ENCODE measurements at places on chromosomes 5 and 9. TPM values are rescaled to one million over a fixed set of nuclear protein-coding genes. Genes with fewer than 3 reads are reported as not detected.

DNA sequence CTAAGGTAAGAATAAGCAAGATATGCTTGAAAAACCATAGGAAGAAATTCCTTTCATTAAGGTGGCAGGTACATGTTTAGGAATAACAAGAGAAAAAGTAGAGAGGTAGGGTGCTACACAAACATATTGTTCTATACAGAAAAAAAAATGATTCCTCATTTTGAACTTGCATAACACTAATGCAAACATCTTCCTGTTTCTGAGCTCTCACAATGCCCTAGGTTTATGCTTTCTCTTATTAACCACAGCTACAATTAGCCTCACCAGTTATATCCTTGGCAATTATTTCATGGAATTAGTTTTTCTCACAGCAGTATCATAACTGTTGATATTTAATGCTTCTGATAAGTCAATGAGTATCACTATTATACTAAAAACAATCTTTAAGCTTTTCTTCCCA lies 20.7 kb downstream of the CEMIP2 start:
- DNase-seq = no peak
- H3K4me1 ChIP-seq = peaks cover 10% of the 10 kb centered on the region
- peaks cover 42% of the 10 kb centered on the region for H3K36me3 ChIP-seq
- H3K27me3 ChIP-seq = no peaks in the 10 kb centered on the region
- no peak overlapping the region for H3K4me3 ChIP-seq
- H3K27ac ChIP-seq = no peak overlapping the region

DNA sequence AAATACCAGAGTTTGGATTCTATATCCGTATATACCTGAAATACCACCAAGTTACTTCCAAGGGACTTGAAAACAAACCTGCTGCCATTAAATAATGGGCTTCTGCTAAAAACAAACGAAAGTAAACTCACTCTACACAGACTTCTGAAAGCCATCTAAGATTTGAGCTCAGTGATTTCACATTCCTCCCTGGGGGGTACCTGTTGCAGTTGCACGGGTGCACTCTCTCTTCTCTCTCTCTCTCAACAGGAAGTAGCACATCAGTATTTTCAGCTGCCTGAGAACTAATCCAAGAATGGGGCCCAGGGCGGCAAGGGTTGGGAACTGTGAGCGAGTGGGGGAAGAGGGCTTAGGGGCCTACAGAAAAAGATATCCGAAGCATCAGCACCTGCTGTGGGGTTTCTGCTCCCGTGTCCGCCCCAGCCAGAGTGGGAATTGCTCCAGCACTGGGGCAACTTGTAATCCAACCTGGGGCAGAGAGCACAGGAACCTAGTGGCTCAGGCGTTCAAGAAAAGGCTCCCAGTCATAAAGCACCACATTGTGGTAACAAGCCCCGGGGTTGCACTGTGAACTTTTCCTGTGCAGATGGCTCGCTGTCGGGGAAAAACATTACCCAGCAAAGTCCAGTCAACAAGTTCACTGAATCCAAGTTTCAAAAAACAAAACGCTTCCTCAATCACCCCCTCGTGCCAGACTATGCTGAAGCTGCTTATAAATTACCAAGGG lies 99.8 kb downstream of the EFNA5 start:
- peaks cover 12% of the 10 kb centered on the region for H3K4me1 ChIP-seq
- no peak overlapping the region for H3K4me3 ChIP-seq
- H3K27me3 ChIP-seq = peaks cover 12% of the 10 kb centered on the region
- peak overlapping the region; percentile 10 for H3K27ac ChIP-seq

DNA sequence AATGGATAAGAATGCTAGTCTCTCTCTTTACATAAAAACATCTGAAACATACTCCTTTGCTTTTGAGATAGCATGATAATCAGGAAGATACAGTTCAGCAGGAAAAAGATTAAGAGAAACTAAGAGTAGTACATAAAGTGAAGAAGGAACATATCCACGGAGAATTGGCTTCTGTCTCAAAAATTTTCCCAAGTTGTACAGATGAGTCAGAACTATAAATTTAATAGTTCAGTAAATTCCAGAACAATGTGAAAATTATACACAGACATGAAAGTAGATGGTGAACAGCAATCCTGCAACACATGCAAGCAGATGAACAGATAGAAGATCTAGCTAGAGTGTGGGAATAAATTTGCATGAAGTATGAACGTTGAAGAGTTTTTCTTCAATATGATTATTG lies 691.4 kb upstream of the RIOK2 start:
- no peaks in the 10 kb centered on the region for H3K27me3 ChIP-seq
- H3K27ac ChIP-seq = no peak overlapping the region
- H3K4me1 ChIP-seq = no peaks in the 10 kb centered on the region

DNA sequence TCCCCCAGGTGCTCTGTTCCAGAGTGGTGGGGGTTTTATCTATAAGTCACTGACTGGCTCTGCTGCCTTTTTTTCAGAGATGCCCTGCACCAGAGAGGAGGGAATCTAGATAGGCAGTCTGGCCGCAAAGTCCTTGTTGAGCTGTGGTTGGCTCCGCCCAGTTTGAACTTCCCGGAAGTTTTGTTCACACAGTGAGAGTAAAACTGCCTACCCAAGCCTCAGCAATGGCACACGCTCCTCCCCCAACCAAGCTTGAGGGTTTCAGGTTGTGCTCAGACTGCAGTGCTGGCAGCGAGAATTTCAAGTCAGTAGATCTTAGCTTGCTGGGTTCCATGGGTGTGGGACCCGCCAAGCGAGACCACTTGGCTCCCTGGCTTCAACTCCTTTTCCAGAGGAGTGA lies 1428.6 kb downstream of the MAT2B start:
- no peak overlapping the region for H3K27ac ChIP-seq
- H3K36me3 ChIP-seq = no peaks in the 10 kb centered on the region
- no peaks in the 10 kb centered on the region for H3K27me3 ChIP-seq

The CCDC112 gene
- 9.6 TPM for total RNA-seq

The ROR2 gene
- total RNA-seq = 0.49 TPM

The SIT1 gene
- 38.5 TPM for total RNA-seq

Data from B cell (primary cell).